ENCODE measurements at places on chromosomes 5 and 9.

- DNase-seq: no peak
Observed at GRCh38 chr5:179916523-179916922, 8.8 kb upstream of the TBC1D9B start.

GRCh38 chr9:131478421-131478868, 24.3 kb upstream of the POMT1 start:
- peak; percentile 31 for DNase-seq

DNA sequence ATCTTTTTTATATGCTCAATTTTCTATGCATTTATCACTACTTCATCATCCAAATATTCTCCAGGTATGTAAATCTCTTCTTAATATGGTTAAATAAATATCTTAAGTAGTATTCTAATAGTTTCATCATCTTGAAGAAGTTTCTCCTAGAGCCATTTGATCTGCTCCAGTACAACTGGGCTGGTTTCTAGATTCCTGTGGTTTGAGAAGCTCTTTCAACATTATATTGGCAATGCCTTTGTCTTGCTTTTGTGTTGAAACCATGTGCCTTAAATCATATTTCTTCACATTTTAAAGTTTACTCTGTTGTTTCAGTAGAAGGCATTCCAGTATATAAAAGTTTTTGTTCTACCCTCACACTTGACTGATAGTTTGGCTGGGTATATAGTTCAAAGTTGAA, 27.6 kb downstream of the MBLAC2 start:
- no peak for DNase-seq

DNA sequence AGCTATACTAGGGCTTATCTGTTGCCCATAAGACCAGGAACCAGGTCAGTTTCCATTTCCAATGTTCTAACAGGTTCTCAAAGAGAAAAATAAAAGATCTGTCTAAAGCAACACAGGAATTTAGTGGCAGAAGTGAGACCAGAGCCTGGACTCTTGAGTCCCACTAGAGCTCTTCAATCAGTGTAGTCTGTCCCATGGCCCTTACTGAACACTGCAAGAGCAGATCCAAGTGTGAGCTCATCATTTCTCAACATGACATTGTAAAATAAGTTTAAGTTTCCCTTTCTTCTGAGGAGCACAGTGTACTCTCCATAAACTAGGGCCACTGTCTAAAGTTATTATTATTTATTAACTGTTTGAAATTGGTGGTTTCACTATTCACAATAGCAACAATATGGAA, 8.6 kb upstream of the PAPPA start:
- DNase-seq: no peak

DNA sequence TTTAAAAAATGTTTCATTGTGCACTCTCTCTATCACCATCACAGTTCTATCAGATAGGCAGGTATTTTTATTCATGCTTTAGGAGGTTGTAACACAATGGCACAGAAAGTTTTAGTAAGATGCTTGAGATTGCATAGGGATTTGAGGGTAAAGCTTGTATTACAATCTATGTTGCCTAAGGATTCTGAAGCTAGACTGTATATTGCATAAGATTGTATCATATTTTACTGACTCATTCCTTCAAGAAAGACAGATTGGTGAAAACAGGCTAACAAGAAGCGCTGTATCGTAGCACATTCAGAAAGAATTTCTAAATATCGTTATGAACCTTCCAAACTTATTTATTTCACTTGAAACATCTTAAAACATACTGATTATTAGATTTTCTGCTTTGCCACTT, 577.7 kb downstream of the EBF1 start:
- DNase-seq: no peak

DNA sequence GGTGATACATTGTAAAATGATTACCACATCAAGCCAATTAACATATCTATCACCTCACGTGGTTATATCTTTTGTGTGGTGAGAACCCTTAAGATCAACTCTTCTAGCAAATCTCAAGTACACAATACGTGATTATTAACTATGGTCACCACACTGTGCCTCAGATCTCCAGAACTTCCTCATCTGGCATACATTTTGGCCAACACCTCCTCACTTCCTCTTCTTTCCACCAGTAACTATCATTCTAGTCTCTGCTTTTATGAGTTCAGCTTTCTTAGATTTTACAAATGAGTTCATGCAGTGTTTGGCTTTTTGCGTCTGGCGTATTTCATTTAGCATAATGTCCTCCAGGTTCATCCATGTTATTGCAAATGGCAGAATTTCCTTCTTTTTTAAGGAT, 35.8 kb downstream of the PRKACG start:
- no peak for DNase-seq

DNA sequence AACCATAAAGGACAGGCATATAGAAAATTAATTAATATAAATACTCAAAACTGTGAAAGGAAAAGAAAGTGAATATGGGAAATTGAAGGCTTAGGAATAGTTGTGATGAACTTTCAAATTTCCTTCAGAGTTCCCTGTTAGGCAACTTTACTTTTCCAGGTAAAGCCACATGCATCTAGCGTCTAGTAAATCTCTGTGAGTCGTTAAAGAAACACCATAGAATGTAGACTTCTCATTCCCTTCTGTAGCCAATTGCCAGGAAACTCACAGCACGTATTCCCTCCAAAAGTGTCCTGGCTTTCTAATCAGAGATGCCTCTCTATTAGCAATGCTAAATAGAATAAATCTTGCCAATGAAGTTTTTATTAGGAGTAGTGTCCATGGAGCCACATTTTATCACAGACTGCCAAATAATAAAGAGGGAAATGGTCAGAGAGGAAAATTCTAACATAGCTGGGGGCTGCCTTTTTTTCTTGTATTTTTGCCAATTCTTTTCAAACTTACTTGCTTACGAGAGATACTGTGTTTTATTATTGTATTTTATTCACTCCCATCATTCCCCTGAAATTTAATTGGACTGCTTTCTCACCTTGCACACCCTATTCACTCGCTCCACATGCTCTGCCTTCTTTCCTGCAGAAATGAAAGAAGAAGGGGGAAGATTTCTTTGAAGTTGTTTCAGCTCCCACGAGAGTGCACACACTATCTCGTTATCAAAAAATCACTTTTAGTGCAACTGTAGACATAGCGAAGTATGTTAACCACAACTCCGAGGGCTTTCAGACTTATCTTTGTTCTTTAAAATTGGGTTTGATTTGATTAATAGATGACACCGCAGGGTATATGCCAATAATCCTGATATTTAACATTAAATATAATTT, 439.0 kb downstream of the CSNK1G3 start:
- no peak for DNase-seq

DNA sequence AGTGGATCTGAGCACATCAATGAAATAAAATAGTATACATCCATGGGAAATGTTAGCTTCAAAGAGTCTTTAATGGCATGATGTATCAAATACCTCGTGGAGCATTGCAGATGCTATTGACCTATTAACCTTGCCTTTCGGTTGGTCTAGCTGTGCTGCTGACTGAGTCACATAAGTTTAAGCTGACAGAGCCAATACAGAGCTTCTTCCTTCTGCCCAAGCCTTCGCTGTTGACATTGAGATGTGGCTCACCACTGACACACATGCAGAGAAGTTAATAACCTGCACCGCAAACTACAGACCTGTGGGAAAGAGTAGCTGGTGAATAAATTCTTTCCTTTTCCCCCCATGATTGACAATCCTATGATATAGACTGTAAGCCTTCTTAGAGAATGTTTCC, 78.2 kb downstream of the LURAP1L start:
- no peak for DNase-seq

DNA sequence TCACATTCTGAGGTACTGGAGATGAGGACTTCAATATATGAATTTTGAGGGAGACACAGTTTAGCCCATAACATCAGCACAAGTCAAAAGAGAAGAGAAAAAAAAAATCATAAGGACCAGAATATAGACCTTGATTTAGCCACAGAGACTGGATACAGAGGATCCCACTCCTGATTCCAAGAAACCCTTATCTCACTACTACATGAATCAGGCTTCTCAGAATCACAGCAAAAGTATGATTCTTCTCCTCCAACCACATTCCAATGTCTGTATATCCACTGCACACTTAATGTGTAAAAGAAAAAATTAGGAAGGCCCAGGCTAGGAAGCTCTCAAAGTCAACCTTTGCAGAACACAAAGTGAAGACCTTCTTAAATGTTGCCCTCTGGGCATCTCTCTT, 610.9 kb downstream of the DTWD2 start:
- DNase-seq: no peak

GRCh38 chr9:121550569-121551512, 51.2 kb upstream of the GGTA1 start:
- DNase-seq: peak; percentile 18

GRCh38 chr5:139636207-139636792, 11.8 kb upstream of the CXXC5 start:
- peak; percentile 23 for DNase-seq

DNA sequence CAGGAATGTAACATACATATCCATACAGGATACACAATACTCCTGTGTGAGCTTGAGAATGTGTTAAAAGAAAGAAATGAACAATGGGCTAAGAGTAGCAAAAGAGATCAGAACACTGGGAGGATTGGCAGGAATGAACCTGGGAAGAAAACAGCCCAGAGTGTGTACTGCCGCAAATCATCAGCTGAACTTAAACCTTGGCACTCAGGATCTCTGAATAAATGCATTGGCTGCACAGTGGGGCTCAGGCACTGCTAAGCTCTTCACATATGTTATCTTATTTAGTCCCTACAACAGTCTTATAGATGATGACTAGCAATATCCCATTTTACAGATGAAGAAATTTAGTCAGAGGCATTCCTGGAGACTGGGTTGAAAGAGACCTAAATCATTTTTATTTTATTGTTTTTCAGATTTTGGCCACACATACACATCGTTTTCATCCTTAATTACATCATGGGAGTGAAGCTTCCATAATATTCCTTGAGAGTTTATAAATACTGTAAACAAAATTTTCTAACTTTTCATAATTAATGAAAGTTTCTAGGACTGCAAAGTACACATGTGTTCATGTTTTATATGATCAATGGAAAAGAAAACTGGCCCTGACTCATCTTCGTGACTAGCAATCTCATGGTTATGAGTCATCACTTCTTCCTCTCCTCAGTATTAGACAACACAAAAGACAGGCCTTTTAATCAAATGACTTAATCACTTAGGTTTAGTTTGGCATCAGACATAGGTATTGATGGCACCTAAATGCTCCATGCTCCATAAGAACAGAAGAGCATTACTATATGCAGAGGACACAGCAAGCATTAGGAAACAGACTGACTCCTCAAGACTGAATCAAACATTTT, 59.2 kb downstream of the CDH18 start:
- DNase-seq: no peak

GRCh38 chr9:20744036-20744630, 60.1 kb downstream of the FOCAD start:
- no peak for DNase-seq

GRCh38 chr9:68781928-68782327, 76.9 kb downstream of the PIP5K1B start:
- DNase-seq: no peak

DNA sequence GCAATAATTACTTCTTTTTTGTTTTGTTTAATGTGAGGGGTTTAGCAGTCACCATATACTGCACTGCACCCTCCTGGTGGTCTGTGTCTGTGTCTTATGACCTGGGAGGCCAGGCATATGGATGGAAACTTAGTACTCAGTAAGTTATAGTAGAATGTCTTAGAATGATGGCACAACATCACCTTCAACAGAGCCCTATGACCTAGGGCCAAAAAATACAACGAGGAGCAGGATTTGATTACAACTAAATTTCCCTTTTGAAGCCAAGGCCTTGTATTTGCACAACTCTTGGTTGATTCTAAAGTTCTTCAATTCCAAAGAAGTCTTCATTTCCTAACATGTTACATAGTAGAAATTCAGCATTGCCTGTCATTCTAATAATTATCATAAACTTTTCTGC, 422.1 kb upstream of the PIK3R1 start:
- DNase-seq: no peak

GRCh38 chr9:28925157-28925556, 1351.9 kb upstream of the C9orf72 start:
- DNase-seq: no peak

DNA sequence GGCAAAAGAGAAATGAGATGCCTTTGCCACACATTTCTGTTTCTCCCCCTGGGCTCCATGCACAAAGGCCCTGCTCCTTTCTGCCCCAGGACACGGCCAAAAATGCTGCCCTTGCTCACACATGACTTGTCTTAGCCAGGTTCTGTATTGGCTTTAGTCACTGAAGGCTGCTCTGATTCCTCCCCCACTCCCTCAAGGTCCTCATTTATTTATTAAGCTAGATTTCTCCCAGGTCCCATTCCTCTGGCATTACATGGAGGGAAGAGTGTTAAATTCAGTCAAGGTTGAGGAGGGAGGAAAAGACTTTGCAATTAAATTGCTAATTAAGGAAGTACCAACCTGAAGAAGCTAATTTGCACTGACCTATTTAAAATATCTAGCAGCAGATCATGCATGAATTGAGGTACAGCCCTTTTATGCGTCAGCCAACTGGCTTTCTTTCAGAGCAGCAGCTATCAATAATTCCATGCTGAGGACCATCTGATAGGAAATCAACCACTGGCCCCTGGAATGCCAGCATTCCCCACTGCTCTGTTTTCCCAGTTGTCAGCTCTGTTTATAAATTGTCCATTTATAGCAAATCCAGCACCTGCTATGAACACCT, 81.2 kb upstream of the MAP3K1 start:
- no peak for DNase-seq

- peak; percentile 49 for DNase-seq
Observed at GRCh38 chr9:133742849-133743444, 4.8 kb upstream of the SARDH start.

DNA sequence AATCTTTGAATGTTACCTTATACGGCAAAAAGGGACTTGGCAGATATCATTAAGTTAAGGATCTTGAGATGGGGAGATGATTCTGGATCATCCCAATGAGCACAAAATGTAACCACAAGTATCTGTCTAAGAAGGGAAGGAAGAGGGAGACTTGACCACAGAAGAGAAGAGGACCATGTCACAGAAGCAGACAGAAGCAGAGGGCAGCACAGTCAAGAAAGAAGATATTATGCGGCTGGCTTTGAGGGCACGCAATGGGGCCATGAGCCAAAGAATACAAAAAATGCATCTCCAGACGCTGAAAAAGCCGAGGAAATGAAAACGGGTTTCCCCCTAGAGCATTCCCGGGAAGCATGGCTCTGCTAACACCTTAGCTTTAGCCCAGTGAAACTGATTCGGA, 225.3 kb downstream of the NR2F1-AS1 start:
- no peak for DNase-seq

Measured in stimulated activated CD8-positive, alpha-beta memory T cell treated with anti-CD3 and anti-CD28 coated beads, Interleukin-4, amount 100 ng/mL, for 4 hours (primary cell).